ENCODE measurements at places on chromosomes 2 and 18.

- H3K4me3 ChIP-seq = no peak overlapping the region
- DNase-seq = no peak
- no peaks in the 10 kb centered on the region for H3K27me3 ChIP-seq
- H3K27ac ChIP-seq = no peak overlapping the region
- no peaks in the 10 kb centered on the region for H3K36me3 ChIP-seq
- H3K4me1 ChIP-seq = no peaks in the 10 kb centered on the region
These were observed 1327.2 kb upstream of the DDX18 start for GRCh38 chr2:116487336-116487735.

DNA sequence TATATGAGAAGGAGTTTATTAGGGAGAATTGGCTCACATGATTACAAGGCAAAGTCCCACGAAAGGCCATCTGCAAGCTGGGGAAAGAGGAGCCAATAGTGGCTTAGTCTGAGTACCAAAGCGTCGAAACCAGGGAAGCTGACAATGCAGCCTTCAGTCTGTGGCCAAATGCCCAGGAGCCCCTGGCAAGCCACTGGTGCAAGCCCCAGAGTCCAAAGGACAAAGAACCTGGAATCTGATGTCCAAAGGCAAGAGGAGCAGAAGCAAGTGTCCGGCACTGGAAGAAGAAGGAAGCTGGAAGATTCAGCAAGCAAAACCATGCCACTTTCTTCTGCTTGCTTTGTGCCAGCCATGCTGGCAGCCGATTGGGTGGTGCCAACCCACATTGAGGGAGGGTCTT lies 74.3 kb upstream of the NPAS2 start:
- no peak for DNase-seq
- no peaks in the 10 kb centered on the region for H3K4me1 ChIP-seq
- H3K27ac ChIP-seq = no peak overlapping the region
- no peaks in the 10 kb centered on the region for H3K36me3 ChIP-seq
- H3K4me3 ChIP-seq = no peak overlapping the region

DNA sequence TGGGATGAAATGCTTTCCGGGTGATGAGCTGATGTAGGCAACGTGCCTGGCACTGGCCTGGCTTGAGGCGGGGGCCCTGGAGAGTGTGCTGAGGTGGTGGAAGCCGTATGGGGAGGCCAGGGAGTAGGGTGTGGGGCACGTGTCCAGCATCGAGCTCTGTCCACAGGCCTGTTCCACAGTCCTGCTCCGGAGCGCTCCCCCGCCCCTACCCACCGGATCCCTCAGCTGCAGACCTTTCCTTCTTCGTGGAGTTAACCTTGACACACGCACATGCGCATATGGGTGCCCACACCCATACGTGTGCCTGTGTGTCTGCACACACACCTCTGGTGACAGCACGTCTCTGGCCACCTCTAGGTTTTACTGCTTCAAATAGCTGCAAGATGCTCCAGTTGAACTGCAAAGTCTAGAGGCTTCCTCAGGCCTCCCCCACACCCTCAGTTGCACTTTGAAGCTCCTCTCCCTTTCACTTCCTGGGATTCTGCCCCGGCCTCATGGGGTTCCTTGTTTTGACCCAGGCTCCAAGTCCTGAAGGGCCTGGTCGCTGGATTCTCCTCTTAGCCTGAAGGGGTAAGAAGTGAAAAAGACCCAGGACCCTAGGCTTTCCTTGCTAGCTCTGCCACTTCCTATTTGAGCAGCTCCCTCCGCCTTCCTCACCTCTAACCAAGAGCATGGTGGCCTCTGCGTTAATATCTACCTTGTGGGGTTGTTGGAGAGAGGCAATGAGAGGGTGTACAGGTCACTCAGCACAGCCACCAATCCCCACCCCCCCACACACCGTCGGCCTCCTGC lies 49.5 kb downstream of the INHBB start:
- no peak overlapping the region for H3K27ac ChIP-seq
- H3K36me3 ChIP-seq = no peaks in the 10 kb centered on the region
- no peaks in the 10 kb centered on the region for H3K4me1 ChIP-seq
- H3K27me3 ChIP-seq = no peaks in the 10 kb centered on the region
- no peak overlapping the region for H3K4me3 ChIP-seq

DNA sequence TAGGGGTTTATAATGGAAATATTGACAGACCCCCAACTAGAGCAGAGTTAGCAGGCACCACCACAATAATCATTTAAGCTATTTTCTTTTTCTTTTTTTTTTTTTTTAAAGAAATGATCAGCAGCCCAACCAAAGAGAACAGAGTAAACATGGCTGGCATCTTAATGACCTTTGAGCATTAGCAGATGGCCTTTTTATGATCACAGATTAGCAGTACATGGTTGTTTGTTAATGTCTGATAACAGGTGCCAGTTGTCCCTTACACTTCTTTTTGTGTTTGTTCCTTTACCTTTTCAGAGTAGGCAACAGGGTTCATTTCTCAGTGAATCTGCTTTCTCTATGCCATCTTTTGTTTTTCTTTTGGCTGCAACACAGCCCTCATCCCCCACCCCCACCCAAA lies 747.0 kb downstream of the BCL11A start:
- no peaks in the 10 kb centered on the region for H3K27me3 ChIP-seq
- H3K36me3 ChIP-seq = no peaks in the 10 kb centered on the region
- no peaks in the 10 kb centered on the region for H3K4me1 ChIP-seq
- DNase-seq = no peak
- no peak overlapping the region for H3K4me3 ChIP-seq

DNA sequence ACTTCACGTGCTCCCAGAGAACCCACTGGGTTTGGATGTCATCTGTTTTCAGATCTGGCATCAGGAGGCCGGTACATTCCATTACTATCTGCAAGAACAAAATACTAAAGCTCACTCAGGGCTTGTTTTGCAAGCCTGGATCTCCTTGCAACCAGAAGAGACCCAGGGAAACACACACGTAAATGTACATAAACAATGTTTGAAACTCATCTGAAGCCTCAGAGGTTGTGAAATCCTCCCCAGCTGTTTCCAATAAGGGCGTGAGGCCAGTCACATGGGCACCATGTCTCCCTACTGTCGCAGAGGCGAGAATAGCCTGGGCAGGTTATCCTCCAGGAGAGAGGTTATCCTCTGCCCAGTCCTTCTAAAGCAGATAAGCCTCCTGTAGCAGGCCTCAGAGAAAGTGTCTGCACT lies 186.9 kb downstream of the GFPT1 start:
- H3K4me3 ChIP-seq = no peak overlapping the region
- no peaks in the 10 kb centered on the region for H3K4me1 ChIP-seq
- no peaks in the 10 kb centered on the region for H3K36me3 ChIP-seq
- H3K27me3 ChIP-seq = peaks cover 7% of the 10 kb centered on the region
- no peak for DNase-seq

- H3K4me1 ChIP-seq = no peaks in the 10 kb centered on the region
- no peaks in the 10 kb centered on the region for H3K36me3 ChIP-seq
- no peak overlapping the region for H3K27ac ChIP-seq
These were observed 30.4 kb downstream of the SCN7A start for GRCh38 chr2:166463640-166464039.

DNA sequence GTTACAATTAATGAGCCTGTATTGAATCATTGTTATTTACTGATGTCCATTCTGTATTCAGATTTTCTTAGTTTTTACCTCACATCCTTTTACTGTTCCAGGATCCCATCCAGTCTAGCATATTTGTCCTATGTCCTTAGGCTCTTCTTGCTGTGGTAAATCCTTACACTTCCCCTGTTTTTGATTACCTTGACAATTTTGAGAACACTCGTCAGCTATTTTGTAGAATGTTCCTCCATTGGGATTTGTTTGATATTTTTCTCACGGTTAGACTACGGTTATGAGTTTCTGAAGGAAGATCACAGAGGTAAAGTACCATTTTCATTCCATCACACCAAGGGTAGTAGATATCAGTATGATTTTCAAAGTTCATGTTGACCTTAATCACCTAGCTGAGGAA lies 202.3 kb downstream of the AKAIN1 start:
- no peaks in the 10 kb centered on the region for H3K27me3 ChIP-seq
- no peaks in the 10 kb centered on the region for H3K4me1 ChIP-seq
- H3K27ac ChIP-seq = no peak overlapping the region

- no peak overlapping the region for H3K27ac ChIP-seq
- no peak for DNase-seq
- H3K36me3 ChIP-seq = no peaks in the 10 kb centered on the region
- H3K4me3 ChIP-seq = no peak overlapping the region
- no peaks in the 10 kb centered on the region for H3K27me3 ChIP-seq
These were observed 32.3 kb downstream of the CYP26B1 start for GRCh38 chr2:72115110-72116080.

GRCh38 chr2:142112757-142113221 lies 18.0 kb downstream of the LRP1B start:
- no peaks in the 10 kb centered on the region for H3K27me3 ChIP-seq
- no peaks in the 10 kb centered on the region for H3K36me3 ChIP-seq
- no peak overlapping the region for H3K27ac ChIP-seq

GRCh38 chr2:225980372-225980771 lies 580.9 kb downstream of the NYAP2 start:
- H3K36me3 ChIP-seq = no peaks in the 10 kb centered on the region
- no peaks in the 10 kb centered on the region for H3K27me3 ChIP-seq

GRCh38 chr2:1400943-1401735 lies 12.1 kb upstream of the TPO start:
- no peak for DNase-seq
- H3K36me3 ChIP-seq = no peaks in the 10 kb centered on the region

DNA sequence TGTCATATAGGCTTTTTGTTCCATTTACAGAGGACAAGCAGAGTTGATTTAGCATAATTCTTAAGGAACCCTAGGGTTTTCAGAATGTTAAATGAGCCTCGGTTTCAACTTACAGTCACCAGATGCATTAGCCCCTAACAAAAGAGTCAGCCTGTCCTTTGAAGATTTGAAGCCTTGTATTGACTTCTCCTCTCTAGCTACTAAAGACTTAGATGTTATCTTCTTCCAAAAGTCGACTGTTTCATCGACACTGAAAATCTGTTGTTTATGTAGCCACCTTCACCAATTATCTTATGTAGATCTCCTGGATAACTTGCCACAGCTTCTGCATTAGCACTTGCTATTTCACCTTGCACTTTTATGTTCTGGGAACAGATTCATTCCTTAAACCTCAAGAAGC lies 31.6 kb upstream of the SOX11 start:
- no peak overlapping the region for H3K4me3 ChIP-seq
- H3K27ac ChIP-seq = no peak overlapping the region
- H3K36me3 ChIP-seq = no peaks in the 10 kb centered on the region
- DNase-seq = no peak
- H3K4me1 ChIP-seq = no peaks in the 10 kb centered on the region

DNA sequence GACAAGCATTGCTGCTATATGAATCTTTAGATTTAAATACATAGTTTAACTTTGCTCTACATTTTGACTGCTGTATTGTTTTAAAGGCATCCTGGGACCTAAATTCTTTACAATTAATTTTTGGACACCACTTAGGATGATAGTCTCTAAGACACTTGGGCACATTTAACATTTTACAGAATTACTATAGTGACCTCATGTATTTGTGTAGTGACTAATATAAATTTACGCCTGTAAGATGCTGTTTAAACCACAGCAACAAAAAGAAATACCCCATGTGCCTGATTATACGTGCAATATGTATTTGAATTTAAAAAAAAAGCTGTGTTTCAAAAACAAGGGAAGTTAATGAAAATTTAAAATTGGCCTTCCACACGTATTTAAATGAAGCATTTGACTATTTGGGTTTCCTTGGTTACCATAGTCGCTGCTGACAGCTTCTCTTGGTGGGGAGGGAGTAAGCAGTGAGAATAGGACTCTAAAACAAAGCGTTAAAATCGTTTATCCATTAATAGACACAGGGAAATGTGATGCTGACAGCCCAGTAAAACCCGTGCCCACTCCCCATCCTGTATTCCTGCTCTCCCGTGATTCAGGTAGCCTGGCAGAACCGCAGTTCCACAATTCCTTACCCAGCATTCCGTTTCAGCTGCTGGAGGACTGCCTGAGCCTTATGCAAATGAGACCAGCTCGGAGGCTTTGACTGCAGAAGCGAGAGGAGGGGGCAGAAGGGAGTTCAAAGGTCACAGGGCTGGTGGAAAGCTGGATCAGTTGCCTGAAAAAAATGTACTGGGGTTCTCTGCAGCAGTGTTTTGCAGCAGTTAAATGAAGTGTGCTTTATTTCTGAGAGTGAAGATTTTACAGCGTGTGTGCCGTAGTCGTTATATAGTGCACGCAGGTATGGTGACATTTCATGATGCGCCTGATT lies 104.3 kb downstream of the CSRNP3 start:
- no peaks in the 10 kb centered on the region for H3K4me1 ChIP-seq
- no peak overlapping the region for H3K27ac ChIP-seq
- no peaks in the 10 kb centered on the region for H3K36me3 ChIP-seq
- H3K4me3 ChIP-seq = no peak overlapping the region
- H3K27me3 ChIP-seq = peaks cover 5% of the 10 kb centered on the region
- DNase-seq = no peak

GRCh38 chr18:10290638-10291235 lies 163.7 kb upstream of the APCDD1 start:
- no peak for DNase-seq
- H3K27me3 ChIP-seq = peaks cover 2% of the 10 kb centered on the region
- H3K27ac ChIP-seq = no peak overlapping the region
- H3K36me3 ChIP-seq = no peaks in the 10 kb centered on the region

DNA sequence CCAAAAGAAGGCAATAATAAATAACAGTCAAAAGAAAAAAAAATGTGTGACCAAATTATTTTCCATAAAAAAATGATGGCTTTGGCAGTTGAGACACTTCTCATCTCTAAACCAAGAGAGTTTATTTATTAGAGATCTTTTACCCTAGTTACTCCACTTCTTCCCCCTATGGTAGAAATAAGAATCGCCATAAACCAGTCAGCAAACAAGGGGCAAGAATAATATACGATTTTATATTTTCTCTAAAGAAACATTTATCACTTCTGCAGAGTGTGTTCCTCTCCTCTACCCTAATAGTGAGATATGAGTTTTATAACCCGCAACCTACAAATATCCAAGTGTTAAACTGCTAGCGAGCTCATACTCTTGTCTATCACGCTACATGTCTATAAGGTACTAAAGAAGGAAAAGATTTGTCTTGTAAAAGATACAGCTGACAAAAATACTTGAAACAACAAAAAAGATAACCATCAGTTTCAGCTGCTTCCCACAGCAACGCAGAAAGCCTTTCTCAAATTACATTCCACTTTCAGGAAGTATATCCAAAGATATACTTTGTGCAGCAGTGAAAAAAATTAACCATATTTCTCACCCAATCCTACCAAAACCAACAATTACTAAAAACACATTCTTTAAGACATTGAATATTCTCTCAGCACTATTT lies 2.3 kb downstream of the RNF103 start:
- peak overlapping the region; percentile 93 for H3K4me3 ChIP-seq
- DNase-seq = no peak
- H3K27me3 ChIP-seq = peaks cover 12% of the 10 kb centered on the region
- peaks cover 25% of the 10 kb centered on the region for H3K36me3 ChIP-seq

DNA sequence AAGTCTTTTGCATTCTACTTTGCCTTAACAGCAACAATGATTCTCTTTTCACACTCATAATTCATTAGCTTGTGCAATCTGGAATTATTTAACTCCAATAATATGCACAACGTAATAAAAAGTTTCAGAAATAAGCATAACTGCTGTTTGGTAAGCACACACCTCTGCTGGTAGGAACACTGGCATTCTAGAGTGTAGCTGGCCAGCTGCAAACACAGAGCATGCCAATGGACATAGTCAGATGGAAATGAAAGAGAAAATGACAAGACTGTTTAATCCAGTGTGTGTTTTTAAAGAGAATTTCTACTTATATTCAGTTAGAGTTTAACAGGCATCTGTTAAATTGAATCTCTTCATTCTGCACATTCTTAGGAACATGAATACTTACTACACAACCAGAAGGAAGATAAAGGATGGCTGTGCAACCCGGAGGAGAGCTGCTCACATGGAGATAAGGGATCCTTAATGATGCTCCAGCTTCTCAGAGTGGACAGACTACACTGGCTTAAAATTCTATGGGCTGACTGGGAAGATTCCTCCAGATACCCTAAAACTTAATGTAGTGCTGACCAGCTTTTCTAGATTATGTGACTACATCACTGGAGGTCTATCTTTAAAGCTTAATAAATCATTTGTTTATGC lies 94.6 kb upstream of the CHAC2 start:
- no peak overlapping the region for H3K27ac ChIP-seq
- no peak overlapping the region for H3K4me3 ChIP-seq
- no peaks in the 10 kb centered on the region for H3K27me3 ChIP-seq
- no peak for DNase-seq
- peaks cover 8% of the 10 kb centered on the region for H3K36me3 ChIP-seq

Measured in activated T-helper 1 cell treated with anti-CD3 and anti-CD28 coated beads, Interleukin-12 subunit alpha, Interleukin-12 subunit beta, Interleukin-2, Interleukin-4 antibody, amounts not matched to agents 30 ng/mL and 10 ng/mL and 1 ng/mL, durations not matched to agents 14 hours and 24 hours and 36 hours (primary cell).